ENCODE measurements at places on chromosomes 3 and 15.

- no peak for DNase-seq
Measured at GRCh38 chr3:141306276-141306675, 62.0 kb upstream of the ZBTB38 start.

- no peak for DNase-seq
Measured at GRCh38 chr3:123779655-123780231, 104.4 kb downstream of the MYLK start.

GRCh38 chr15:54481819-54482218 is 503.6 kb downstream of the UNC13C start:
- DNase-seq = no peak

- DNase-seq = no peak
Measured at GRCh38 chr3:167874671-167875372, 139.3 kb downstream of the SERPINI1 start.
